Ureter (tissue), 1 donor: ENCODE measurements at places on chromosomes 5 and 9.

DNA sequence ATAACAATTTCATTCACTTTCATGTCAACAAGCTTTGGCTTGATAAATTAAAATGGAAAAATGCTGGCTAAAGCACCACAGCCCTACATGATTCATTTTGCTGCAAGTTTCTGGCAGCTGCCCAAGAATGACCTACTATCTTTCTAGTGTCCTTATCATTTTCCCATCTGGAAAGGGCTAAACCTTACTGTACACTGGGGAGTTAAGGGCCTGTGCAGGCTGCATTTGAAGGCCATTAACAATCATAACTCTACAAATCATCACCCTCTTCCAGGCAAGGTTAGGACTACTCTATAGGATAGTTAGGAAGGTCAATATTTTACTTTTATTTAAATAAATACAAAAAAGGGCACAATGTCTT lies 579.7 kb upstream of the ZNF608 start:
- peak; percentile 45 for DNase-seq

DNA sequence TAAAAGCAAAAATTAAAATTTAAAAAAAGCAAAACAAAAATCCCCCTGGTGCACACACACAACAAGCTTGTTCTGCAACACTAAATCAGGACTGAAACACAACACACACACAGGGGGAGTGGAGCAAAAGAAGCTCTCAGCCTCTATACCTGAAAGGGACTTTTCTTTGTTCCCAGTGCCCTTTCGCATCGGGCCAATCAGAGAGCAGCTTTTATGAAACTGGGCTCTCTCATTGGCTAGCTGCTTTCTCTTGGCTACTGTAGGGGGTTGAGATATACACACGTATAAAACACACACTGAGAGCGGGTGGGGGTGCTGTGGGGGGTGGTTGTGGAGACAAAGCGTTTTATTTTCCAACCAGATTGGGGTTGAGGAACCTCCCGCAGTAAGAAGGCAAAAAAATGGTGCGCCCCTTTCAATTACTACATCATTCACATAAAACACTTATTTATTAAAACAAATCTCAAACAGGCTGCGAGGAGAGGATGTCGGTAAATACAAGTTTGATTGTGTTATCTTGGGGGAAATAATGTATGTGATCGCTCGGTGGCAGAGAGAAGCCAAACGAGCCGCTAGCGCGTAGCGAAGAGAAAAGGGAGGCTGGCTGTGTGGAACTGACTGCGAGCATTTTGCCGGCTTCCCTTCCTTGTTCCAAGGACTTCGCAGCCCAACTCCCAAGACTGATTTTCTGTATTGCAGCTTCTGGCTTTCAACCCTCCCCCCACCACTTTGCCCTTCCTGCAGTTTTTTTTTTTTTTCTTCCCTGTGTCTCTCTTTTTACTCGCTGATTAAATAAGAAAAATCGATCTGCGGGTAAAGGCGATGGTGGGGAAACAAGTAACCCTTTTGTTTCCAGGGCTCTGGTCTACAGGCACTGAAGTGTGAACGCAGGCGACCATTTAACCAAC lies 2.5 kb upstream of the ZNF608 start:
- peak; percentile 83 for DNase-seq

DNA sequence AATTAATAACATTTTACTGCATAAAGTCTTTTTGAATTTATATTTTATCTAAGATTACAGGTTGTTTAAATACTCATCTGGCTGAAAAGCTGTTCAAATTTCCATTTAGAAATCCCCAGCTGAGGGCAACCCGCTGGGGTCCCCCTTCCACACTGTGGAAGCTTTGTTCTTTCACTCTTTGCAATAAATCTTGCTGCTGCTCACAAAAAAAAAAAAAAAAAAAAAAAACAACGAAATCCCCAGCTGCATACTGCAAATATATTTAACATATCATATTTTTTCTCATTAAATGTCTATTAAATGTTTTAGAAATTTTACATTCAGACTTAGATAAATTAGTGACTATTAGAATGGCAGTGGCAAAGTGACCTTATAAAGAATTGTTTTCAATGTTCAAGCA lies 172.2 kb downstream of the NFIB start:
- no peak for DNase-seq

- DNase-seq = no peak
Observed at GRCh38 chr9:78767490-78767889, 470.6 kb downstream of the PSAT1 start.

DNA sequence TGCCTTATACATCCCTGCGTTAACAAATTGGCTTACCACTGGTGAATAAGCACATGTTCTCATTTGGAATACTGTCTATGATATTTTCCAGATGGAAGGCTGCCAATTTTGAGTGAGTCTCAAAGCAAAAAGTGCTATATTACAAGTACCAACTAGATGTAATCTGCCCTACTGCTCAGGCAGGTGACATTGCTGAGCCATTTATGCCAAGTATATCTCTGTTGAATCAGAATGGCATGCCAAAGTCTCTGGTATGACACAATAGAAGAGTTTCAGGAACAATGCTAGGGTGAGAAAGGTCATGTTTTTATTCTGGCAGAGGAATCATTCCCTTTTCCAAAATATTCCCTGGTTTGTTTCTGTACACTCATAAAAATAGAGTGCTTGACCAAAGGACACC lies 356.5 kb downstream of the CDH9 start:
- DNase-seq = no peak

- DNase-seq = no peak
Observed at GRCh38 chr5:100550531-100551051, 15.4 kb downstream of the FAM174A start.

- DNase-seq = no peak
Observed at GRCh38 chr9:69696802-69697201, 24.6 kb upstream of the APBA1 start.

DNA sequence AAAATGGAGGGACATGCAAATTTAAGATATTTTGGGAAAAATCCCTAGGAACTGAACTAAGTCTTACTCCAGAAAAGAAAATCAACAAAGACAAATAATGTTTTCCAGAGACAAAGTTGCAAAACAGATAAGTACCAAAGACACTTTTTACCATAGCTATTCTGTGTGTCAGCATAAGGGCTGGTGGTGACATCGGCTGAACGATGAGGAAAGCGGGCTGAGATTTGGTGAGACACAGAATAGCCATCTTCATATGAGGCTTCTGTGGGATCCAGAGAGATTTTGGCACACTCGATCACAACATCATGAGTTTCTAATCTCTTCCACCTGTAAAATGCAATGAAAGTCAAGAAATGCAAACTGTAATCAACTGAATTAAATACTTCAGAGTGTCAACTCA lies 32.3 kb downstream of the TSC1 start:
- DNase-seq = no peak

DNA sequence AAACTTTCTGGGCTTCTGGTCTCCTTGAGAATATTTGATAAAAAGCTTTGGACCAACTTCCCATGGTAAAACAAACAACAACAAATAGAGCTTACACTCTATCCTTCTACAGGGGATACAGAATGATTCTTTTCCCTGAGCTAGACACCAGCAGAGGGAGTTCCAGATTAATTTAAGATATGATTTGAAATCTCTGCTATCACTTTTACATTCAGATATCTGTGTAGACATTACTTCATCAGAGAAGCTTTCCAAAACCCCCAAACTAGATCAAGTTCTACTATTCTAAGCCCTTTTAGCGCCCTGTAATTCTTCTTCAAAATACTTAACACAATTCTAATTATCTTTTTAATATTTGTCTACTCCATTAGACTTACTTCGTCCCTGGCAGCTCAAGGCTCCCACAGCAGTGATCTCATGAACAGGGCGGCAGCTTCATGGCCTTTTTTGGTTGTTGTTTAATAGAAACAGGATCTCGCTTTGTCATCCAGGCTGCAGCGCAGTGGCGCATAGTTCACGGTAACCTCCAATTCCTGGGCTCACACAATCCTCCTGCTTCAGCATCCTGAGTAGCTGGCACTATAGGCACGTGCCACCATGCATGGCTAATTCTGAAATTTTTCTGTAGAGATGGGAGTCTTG lies 955 bp upstream of the GALNT12 start:
- no peak for DNase-seq

GRCh38 chr9:76901801-76902200 lies 4.1 kb downstream of the PRUNE2 start:
- no peak for DNase-seq

GRCh38 chr5:157214861-157215513 lies 34.3 kb downstream of the ITK start:
- no peak for DNase-seq

- DNase-seq = no peak
Observed at GRCh38 chr5:154355129-154355611, 90.6 kb upstream of the SAP30L start.

- DNase-seq = no peak
Observed at GRCh38 chr9:120612218-120612617, 32.3 kb upstream of the CDK5RAP2 start.

- no peak for DNase-seq
Observed at GRCh38 chr5:152007653-152008335, 83.1 kb upstream of the GLRA1 start.

DNA sequence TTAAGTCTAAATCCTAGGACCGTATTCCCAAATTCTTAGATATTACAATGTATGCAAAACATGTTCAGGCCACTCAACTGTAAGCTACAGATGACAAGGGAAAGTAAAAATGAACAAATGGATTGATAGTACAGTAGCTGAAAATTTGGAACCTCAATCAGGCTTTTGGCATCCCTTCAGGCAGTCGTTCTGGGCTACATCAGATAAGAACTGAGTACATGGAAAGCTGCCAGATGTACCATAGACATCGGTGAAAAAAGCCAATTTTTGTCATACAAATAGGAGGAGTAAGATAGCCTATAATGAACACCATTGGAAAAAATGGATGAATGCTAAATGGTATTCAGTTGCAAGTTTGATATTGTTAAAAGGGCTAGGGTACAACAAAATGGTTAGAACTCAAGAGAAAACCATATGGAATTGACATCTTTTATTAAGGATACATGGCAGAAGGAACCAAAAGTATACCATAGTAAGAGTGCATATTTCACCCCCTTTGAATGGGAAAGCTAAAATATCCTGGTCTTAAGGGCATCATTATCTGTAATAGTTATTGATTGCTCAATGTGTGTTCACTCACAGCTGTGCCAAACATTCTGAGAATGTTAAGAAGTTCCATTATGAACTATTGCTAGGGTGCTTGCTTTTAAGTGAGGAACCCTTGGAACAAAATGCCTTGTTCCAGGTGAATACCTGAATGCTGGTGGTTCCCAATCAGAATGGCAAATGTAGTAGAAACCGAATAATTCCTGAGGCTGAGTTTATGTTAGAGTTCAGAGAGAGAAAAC lies 86.4 kb downstream of the NR3C1 start:
- no peak for DNase-seq

DNA sequence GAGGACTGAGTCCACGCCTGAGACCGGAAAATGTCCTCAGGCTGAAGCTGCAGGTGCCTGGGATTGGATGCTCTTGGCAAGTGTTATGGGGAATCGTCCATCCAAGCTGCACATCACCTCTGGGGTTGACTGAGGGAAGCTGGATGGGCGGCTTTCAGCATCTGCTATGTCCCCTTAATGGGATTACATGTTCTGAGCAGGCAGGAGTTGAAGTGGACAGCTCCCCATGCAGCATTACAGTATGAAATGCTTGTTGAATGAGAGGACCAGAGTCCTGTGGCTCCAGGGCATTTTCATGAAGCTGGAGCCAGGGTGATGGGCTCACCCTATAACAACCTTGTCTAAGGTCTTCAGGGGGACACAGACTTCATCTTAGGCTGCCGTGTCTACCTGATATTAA lies 270.9 kb downstream of the HSPA4 start:
- no peak for DNase-seq

DNA sequence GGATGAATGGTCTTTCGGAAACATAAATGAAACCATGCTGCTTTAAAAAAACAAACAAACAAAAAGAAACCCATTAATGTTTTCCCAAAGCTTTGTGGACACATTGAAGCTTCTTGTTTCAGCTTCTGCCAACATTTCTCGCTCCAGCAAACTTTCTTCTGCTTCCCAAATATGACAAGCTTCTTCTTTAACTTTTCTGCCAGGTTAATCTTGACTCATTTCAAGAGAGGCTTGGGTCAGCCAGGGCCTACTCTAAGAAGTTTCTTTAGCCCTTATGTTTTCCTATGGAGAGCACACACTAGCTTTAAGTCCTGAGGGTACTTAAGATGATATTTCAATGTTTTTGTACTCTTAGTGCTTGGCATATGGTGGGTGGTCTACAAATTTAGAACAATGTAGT lies 6.1 kb downstream of the ANXA1 start:
- no peak for DNase-seq

- no peak for DNase-seq
Observed at GRCh38 chr5:143208781-143209510, 194.5 kb downstream of the NR3C1 start.

GRCh38 chr5:38803246-38803645 lies 42.6 kb upstream of the OSMR start:
- no peak for DNase-seq

GRCh38 chr5:149808264-149808982 lies 78.3 kb downstream of the PPARGC1B start:
- DNase-seq = no peak

DNA sequence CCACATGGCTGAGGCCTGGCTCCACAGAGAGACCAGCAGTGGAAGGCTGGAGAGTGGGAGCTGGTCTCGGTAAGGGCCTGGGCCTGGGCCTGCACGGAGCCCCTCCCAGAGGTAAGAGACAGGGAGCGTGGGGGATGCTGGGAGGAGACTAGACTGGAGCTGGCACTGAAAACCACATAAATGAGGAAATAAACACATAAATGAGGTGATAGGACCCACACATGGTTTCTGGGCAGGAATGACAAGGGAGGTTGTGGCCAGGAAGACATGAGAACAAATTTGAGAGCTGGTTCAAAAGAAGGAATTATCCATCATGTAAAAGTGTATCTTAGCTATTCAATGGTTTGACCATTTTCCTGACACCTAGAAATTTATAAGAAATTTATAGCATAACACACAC lies 451.7 kb upstream of the DAP start:
- no peak for DNase-seq

DNA sequence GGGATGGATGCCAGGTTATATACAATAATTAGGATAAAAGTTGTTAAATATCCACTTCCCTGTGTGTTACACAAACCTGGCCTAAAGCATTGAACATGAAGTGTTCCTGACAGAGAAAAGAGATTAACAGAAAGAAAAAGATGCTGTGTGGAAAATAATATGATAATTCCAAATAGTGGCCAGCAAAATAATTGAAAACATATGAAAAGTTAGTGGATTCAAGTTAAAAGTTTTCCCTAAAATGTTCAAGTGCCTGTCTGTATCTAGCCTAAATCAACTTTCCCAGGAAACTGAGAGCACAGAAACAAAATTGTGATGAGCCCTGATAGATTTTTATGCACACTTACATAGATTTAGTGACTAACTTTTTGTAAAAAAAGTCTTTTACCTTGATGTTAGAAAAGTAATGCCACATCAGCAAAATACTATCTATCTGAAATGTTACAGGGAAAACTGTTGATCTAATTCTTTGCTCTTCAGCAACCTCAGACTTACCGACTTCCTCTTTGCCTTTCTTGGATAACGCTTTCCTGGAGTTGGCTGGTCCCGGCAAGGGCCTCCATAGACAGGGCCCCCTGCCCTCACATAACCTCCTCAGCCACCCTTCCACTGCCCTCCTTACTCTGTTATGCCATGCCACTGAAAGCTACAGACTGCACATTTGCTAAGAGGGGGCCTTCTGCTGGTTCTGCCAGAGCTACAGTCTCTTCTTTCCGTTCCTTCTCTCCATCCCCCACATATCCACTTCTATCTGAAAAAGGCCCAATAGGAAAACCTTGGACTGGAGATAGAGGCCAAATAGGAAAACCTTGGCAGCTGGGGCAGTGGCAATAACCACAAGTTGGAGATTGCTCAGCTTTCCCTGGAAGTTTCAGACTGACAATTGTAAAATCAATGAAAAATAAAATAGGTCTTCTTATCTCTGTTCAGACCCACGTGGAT lies 44.4 kb downstream of the ZNF474 start:
- no peak for DNase-seq

- no peak for DNase-seq
Observed at GRCh38 chr5:38555354-38556087, 925 bp downstream of the LIFR start.
